ENCODE measurements at places on chromosomes 1 and 21.

DNA sequence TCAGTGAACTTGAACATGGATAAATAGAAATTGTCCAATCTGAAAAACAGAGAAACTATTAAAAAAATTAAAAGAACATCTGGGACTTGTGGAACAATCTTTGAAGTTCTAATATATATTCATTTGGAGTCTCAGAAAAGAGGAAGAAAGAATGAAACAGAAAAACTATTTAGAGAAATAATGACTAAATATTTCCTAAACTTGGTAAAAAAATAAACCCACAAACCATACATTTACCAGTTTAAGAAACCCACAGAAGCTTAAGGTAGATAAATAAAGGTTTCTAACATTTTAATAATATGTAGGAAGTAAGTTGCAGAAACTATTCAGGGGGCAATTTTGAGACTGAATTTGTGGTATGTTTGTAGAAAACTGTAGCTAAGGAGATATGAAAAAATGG is 437.8 kb downstream of the PTBP2 start:
- DNase-seq: no peak

- DNase-seq: no peak
Observed at GRCh38 chr1:24416666-24417391, 1.2 kb downstream of the NIPAL3 start.

DNA sequence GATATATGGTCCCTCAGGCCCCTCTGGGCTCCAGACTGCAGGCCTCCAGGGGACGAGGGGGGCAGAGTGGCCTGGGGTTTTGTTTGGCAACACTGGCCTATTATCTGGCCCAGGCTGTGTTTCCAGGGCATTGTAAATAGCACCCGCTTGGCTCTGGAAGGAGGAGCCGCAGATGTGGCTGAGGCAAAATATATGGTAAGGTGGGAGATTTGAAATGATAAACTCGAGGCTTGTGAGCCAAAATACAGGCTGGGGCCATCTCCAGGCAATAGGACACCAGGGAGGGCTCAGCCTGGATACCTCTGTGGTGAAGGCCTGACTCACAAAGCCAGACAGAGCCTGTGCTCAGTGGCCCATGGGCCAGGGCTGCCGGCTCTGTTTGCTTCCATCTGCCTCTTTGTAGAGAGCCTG is 14.0 kb downstream of the NAV1 start:
- no peak for DNase-seq

- no peak for DNase-seq
Observed at GRCh38 chr1:203519053-203519840, 25.3 kb downstream of the OPTC start.

DNA sequence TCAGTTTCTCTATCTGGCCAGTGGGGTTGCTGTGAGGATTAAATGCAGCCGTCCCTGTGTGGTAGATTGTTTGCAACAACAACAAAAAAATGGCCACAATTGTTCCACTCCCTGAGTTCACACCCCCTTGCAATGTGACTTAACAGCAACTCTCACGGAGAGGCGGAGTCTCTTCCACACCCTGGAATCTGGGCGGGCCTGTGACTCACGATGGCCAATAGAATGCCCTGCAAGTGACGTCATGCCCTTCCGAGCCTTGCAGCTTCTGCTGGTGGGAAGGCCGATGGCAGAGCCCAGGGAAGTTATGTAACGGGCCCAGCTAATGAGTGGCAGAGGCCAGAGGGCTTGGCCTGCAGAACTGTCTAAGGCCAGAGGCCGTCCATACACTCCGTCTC is 87.9 kb downstream of the RIPK4 start:
- peak; percentile 88 for DNase-seq

DNA sequence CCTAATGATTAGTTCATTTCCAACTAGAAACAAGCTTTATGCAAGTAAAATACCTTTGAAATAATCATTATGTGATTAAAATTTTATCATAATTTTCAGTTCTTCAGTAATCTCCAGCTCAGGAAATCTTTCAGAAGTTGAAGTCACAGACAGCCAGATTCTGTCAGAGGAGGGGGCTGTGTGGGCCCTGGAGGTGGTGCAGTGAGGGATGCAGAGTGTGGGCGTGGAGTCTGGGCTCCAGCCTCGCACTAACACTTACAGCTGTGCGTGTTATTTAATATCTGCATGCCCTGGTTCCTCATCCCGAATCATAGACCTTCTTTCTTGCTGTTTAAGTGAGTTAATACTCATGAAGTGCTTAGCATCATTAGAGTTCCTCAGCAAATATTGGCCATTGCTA is 23.9 kb downstream of the WDR64 start:
- no peak for DNase-seq

DNA sequence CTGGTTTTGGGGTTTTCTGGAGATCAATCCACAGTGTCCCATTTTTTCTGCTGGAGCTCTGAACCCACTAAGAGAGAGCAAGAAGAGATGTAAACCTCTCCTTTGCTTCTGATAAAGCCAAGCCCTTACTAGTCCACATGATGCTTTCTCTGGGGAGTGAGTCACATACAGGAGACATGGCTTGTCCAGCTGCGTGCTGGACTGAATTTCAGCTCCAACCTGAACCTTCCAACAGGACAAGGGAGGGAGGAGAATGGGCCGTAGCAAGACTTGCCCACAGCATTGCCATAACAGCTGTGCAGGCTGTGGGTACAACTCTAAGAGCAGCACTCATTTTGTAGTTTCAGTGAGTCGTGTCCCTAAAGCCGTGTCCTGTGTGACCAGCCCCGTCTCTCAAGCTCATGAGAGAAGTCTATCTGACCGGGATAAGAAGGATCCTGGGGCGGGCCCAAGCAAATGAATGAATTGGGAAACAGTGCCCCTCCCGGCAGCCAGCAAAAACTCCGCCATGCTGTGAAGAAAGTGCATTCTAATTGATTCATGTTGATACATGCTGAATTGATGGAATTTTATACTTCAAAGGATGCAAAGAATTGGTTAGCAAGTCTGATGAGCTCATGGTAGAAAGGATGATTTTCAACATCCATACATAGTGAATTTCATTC is 195.2 kb downstream of the GABPA start:
- no peak for DNase-seq

GRCh38 chr21:37257967-37258877 is 8.9 kb downstream of the VPS26C start:
- peak; percentile 73 for DNase-seq

DNA sequence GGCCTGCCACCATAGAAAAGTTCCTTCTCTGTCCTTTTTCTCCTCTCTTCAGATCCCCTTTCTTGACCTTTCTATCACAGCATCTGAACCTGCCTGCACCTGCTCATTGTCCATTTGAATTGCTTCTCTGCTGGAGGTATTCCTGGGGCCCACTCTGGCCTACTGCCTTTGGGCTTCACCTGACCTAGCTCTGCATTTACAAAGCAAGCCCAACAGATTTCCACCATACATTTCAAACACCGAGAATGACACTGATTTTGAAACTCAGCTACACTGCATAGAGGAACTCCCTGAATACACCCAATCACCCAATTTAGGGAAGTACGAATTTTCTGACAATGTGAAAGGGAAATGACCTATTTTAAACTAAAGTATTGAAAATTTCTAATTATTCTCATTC is 284.5 kb upstream of the USP25 start:
- DNase-seq: no peak

DNA sequence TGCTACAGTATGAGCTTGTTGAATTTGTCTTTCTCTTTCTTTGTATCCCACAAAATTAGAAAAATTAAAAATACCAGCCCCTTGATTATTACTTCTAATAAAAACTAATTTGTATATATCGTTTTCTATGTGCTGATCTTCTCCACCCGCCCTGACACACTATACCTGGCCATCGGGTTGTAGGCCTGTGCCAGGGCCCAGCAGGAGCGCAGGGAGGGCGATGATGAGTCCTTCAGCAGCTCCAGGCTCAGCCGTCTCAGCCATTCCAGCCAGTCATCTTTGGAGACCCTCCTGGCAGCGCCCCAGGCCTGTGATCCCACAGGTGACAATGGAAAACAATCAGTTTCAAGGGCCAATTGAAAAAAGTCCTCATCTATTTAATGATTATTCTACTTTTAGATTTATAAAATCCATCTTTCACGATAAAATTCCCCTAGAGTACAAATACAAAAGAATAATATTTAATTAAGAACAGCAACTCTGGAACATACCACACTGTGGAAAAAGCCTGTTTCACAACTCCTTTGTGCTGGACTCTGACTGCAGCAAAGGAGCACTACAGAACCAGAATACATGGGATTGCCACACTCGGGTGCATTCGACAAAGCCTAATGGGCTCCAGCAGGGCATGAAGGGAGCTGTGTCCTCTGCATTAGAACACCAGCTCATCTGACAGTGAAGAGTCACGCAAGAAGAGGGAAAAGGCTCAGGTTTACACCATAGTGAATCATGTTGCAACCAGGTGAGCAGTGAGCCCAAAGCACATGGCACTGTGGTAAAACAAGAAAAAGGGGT is 15.4 kb downstream of the ANGPTL7 start:
- DNase-seq: no peak

GRCh38 chr1:55209247-55209646 is 5.9 kb downstream of the USP24 start:
- DNase-seq: no peak

DNA sequence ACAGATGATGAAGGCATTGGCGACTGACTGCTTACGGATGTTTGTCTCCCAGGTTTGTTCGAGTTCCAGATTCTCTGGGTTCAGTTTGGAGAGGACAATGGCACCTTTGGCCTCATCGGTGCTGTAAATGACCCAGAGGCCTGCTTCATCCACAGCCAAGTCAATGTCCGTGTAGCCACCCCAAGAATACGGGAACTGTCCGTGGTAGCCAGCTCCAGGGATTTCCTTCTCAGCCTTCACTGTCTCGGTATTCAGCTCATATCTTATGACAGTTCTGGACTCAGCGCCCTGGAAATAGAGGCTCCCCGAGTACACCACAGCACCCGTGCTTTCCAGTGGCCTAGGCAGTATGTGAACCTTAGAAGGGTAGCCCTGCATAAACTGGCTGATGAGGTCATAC is 14.1 kb downstream of the MYOCOS start:
- no peak for DNase-seq

DNA sequence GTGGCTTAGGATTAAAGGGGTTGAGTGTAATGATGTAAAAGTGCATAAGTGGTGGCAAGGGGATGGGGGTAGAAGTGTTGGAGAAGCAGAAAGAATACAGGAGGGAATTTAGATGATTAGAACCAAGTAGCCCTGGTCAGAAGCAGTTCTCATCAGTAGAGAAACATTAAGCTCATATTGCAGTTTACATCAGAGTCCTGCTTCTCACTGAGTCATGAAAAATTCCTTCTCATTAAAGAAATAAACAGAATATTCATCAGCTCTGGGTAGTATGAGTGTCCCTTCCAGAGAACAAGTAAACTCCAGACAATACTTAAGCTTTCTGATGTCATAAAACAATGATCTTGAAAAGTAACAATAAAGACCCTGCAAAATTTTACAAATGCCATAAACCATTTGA is 36.5 kb downstream of the LRRIQ3 start:
- no peak for DNase-seq

GRCh38 chr21:39638281-39638680 is 25.5 kb downstream of the B3GALT5 start:
- DNase-seq: no peak

GRCh38 chr1:208248307-208248801 is 4.2 kb upstream of the PLXNA2 start:
- no peak for DNase-seq

GRCh38 chr1:155078469-155079209 is at the start of gene EFNA3:
Gene EFNA3, plus strand, starts transcription at chr1:155078837. Its CDS starts 105 bp downstream, at chr1:155078942.
- peak; percentile 89 for DNase-seq

DNA sequence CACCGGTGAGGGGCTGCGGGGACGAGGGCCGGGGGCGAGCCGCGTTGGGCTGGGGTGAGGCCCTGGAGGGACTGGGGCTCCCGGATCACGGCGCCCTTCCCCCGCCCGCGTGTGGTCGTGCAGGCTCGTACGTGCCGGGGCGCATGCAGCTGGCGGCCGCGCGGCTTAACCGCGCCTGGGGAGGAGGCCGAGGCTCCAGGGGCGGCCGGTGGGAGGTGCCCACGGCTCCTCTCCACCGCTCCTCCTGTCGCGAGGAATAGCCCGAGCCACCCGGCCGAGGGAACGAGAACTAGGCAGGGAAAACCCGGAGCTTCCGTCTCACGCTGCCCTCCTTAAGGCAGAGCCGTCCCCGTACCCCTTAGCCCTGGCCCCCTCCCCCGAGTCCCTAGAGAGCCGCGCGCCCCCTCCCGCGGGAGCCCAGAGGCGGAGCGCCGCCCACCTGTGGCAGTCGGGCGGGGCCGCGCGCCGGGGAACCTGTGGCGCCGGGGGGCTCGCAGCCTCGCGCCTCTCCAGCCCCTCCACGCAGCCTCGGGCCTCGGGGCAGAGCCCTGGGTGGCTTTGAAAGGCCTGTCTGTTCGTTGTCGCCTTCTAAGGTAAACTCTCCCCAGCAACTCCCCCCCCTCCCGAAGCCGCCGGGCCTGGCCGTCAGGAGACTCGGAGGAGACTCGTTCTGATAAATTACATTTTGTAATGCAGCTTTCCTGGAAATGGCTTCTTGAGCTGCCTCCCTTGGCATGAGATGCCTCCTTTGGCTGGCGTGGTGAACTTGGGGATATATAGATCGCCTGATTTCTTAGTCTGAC is 746 bp downstream of the AK4 start:
- DNase-seq: peak; percentile 53

DNA sequence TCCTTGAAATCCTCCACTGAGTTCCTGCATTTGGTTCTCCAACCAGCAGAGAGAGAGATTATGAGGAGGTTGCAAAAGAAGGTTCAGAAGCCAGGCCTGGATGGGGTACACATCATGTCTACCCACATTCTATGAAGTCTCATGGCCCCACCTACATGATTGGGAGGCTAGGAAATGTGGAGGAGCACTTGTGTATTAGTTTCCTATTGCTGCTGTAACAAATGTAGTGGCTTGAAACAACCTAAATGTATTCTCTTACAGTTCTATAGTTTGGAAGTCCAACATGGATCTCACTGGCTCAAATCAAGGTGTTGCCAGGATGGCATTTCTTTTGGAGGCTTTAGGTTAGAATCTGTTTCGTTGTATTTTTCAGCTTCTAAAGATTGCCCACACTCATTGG is 134.2 kb upstream of the ZNF648 start:
- DNase-seq: no peak

GRCh38 chr1:205107327-205107726 is 14.5 kb downstream of the RBBP5 start:
- DNase-seq: no peak

DNA sequence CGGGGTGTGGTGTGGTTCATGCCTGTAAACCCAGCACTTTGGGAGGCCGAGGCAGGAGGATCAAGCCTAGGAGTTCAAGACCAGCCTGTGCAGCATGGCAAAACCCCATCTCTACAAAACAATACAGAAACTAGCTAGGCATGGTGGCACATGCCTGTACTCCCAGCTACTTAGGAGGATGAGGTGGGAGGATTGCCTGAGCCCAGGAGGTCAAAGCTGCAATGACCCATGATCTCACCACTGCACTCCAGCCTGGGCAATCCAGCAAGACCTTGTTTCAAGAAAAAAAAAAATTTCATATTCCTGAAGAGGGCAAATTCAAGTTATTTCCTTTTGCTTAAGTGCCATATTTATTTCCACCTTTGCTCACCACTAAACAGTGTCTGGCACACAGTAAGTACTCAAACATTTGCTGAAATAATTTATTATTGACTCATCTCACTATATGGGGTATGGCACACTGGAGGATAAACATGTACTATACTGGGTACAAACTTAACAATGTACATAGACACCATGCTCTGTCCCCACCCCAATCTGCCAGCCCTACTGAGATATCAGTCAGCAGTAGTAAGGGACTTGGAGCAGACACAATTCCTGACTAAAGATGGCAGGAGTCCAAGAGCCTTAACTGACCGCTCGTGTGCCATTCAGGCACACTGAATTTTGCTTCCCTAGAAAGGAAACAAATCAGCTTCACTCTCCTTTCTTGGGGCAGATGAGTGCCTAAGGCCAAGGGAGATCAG is 15.5 kb downstream of the MEAF6 start:
- peak; percentile 51 for DNase-seq

All from heart left ventricle (tissue), 16 donors.